ENCODE measurements at places on chromosomes 12 and 14.
A peak's percentile ranks its signal among the peaks of the same experiment; 100 is the strongest.

GRCh38 chr14:94110552-94111181 lies at the start of gene IFI27:
IFI27 (plus strand) TSS chr14:94110736.
- H3K4me3 ChIP-seq, result no peak within 1 kb of the TSS
- DNase-seq, result no peak
- no peak within 1 kb of the TSS for H3K27ac ChIP-seq
- H3K36me3 ChIP-seq, result no peaks in the 10 kb centered on the region

- H3K4me1 ChIP-seq, result peaks cover 10% of the 10 kb centered on the region
- no peak overlapping the region for H3K27ac ChIP-seq
- no peak for DNase-seq
- H3K27me3 ChIP-seq, result no peaks in the 10 kb centered on the region
These were observed 396.9 kb downstream of the LRIG3 start for GRCh38 chr12:58523360-58523759.

- H3K4me3 ChIP-seq, result no peak overlapping the region
- DNase-seq, result no peak
- peaks cover 43% of the 10 kb centered on the region for H3K4me1 ChIP-seq
- no peaks in the 10 kb centered on the region for H3K27me3 ChIP-seq
- peaks cover 11% of the 10 kb centered on the region for H3K36me3 ChIP-seq
These were observed 17.1 kb downstream of the BCAT1 start for GRCh38 chr12:24931666-24932405.

DNA sequence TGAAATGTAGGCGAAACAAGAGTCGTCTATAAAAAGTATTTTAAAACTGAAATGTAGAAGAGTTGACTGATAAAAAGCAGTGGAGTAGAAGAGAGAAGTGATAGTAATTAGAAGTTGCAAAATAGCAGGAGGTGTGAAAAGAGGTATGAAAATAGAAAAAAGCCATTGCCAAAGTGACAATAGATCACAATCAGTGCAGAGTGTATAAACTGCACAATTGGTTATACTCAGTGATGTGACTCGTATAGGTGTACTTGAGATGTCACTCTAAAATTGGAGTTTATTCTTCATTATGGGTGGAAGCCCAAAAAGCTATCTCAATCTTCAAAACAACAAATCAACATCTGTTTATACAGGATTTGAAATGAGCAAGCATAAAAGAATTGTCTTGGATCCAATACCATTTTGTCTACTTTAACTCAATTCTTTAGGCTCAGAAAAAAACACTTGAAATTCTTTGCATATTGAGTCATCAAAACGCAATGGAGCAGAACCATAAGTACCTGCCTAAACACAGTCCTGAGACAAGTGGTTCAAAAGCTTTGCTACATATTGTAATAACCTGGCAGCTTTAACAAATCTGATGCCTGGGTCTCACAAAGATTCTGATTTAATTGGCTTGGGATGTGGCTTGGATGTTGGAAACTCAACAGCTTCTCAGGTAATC lies 8.8 kb downstream of the IKBIP start:
- H3K4me1 ChIP-seq, result peaks cover 21% of the 10 kb centered on the region
- no peak overlapping the region for H3K27ac ChIP-seq
- no peak for DNase-seq
- H3K27me3 ChIP-seq, result no peaks in the 10 kb centered on the region
- H3K4me3 ChIP-seq, result no peak overlapping the region

GRCh38 chr12:132593938-132594358 lies 16.4 kb downstream of the LRCOL1 start:
- no peaks in the 10 kb centered on the region for H3K27me3 ChIP-seq
- H3K36me3 ChIP-seq, result no peaks in the 10 kb centered on the region
- peak overlapping the region; percentile 49 for H3K4me3 ChIP-seq

DNA sequence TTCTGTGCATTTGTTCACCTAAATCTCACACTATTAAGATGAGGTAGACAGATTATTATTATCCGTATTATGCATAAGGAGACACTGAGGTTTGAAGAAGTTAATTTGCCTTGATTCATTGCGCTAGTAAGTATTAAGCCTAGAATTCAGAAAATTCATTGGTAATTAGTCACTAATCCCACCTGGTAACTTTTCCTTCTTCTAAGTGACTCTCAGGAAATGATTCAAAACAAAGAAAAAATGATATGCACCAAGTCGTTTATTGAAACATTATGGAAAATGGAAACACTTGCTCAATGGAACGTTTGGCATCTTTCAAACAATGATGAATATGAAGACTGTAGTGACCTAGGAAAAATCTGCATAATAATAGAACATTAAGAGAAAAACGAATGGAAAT lies 15.2 kb downstream of the RFX4 start:
- H3K36me3 ChIP-seq, result no peaks in the 10 kb centered on the region
- H3K4me3 ChIP-seq, result no peak overlapping the region
- H3K4me1 ChIP-seq, result no peaks in the 10 kb centered on the region
- H3K27ac ChIP-seq, result no peak overlapping the region

DNA sequence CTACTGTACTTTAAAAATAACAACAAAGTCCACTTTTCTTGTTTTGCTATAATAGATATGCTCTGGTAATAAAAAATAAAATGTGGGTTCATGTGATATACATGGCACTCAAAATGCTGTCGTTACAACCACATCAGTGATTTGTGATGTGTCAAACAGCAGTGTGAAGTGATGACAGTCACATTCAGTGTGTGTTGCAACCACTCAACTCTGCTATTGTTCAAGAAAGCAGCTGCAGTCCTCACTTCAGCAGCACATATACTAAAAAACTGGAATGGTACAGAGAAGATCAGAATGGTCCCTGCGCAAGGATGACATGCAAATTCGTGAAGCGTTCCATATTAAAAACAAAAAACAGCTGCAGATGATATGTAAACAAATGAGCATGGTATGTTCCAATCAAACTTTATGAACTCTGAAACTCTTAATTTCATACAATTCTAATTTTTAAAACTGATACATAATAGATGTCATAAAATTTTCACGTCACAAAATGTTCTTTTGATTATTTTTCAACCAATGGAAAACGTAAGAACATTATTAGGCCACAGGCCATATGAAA lies 6.7 kb downstream of the TRMT5 start:
- H3K27ac ChIP-seq, result no peak overlapping the region
- H3K4me3 ChIP-seq, result no peak overlapping the region
- H3K4me1 ChIP-seq, result peaks cover 19% of the 10 kb centered on the region
- no peak for DNase-seq
- peaks cover 14% of the 10 kb centered on the region for H3K36me3 ChIP-seq

DNA sequence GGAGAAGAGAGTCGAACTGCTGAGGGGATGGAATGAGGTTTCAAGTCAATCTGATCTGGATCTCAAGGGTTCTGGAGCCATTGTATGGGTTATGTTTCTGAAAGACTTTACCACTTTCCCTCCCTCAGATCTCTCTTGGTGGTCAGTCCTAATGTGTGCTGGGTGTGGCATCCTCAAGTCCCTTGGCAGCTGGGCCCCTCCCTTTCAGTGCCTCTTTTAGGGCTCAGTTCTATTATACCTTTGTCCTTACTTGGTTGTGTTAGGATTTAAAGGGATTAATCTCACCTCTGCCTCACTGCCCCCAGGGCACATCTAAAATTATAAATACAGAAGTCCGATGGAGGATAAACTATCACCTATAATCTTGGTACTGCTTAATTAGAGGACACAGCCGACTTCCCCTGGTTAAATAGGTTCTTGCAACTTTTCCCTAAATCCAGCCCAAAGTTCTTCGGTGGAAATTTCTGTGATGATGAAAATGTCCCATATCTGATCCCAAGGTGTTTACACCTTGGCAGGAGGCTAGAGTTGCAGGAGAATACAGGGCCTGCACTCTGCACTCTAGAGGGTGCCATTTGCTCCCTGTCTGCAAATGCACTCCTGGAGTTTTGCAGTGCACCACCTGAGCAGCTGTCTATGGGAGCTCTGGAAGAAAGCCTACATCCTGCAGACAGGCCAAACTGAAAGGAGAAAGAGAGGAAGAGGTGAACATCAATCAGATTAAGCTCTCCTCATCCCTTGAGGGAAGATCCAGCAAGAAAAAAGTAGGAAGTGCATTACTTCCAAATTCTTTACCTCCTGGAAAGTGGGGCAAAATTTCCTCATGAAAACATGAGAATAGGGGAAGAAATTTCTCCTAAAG lies 106.8 kb downstream of the NUAK1 start:
- H3K4me3 ChIP-seq, result no peak overlapping the region
- no peaks in the 10 kb centered on the region for H3K27me3 ChIP-seq
- peaks cover 44% of the 10 kb centered on the region for H3K4me1 ChIP-seq
- H3K36me3 ChIP-seq, result peaks cover 4% of the 10 kb centered on the region
- peak overlapping the region; percentile 47 for H3K27ac ChIP-seq
- no peak for DNase-seq

GRCh38 chr12:11896417-11896929 lies 174.3 kb upstream of the BCL2L14 start:
- no peak for DNase-seq
- no peaks in the 10 kb centered on the region for H3K27me3 ChIP-seq
- H3K4me1 ChIP-seq, result peaks cover 23% of the 10 kb centered on the region
- H3K36me3 ChIP-seq, result peaks cover 10% of the 10 kb centered on the region
- no peak overlapping the region for H3K4me3 ChIP-seq
- H3K27ac ChIP-seq, result no peak overlapping the region

DNA sequence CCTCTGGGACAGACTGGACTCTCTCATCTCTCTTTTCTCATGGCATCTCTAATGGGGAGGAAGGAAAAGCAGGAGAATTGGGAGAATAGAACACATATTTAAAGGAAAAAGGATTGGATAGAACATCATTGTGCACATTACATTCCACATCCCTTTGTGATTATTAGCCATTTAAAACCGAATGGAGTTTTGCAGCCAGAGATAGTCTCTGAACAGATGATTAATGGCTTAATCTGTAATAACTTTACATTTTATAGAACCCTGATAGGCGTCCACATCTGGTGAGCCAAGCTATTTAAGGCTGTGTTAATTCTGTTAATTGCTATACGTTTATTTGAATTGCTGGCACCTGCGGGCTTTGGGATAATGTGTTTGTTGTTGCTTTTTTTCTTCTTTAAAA lies 487.3 kb downstream of the NRXN3 start:
- H3K4me3 ChIP-seq, result no peak overlapping the region
- DNase-seq, result no peak
- no peak overlapping the region for H3K27ac ChIP-seq
- no peaks in the 10 kb centered on the region for H3K4me1 ChIP-seq
- H3K27me3 ChIP-seq, result peaks cover 6% of the 10 kb centered on the region

DNA sequence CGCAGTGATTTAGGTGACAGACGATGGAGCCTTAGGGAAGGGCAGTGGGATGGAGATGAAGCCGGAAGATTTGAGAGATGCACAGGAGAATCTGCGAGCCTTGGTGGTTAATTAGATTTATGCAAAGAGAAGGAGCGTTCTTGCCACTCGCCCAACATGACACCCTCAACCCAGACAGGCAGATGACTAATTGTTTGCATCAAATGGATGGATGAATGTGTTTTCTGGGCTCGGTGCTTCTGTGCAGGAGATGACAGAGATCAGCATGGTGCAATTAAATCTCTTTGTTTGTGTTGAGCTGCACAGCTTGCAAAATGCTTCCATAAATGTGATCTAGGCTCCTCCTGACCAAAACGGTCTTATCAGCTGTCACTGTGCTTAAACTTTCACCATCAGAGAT lies 202.3 kb upstream of the PRMT8 start:
- peaks cover 9% of the 10 kb centered on the region for H3K36me3 ChIP-seq
- H3K27ac ChIP-seq, result no peak overlapping the region
- DNase-seq, result no peak
- no peaks in the 10 kb centered on the region for H3K27me3 ChIP-seq
- H3K4me1 ChIP-seq, result peaks cover under 1% of the 10 kb centered on the region
- no peak overlapping the region for H3K4me3 ChIP-seq

Measured in chondrocyte (in vitro differentiated cells).